Right kidney (tissue), 9 donors: ENCODE measurements at places on chromosomes 13 and 19.

DNA sequence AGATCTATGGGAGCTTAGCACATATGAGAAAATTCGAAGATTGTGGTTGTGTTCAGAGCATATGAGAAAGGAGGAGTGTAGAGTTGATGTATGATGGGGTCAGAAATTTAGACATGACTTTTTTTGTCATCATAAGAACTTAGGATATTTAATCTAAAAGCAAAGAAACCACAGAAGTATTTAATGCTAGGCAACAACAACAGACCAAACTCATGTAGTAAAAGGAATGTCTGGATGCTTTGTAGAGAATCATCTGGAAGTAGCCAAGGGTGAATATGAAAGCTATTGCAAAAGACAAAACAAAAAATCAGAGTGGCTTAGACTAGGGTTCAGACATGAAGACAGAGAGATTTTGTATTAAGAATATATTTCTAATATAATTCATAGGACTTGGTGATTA lies 190.3 kb downstream of the SLITRK1 start:
- no peak for DNase-seq

- DNase-seq, result peak; percentile 68
Observed at GRCh38 chr19:5578097-5578846, 10.5 kb upstream of the TINCR start.

DNA sequence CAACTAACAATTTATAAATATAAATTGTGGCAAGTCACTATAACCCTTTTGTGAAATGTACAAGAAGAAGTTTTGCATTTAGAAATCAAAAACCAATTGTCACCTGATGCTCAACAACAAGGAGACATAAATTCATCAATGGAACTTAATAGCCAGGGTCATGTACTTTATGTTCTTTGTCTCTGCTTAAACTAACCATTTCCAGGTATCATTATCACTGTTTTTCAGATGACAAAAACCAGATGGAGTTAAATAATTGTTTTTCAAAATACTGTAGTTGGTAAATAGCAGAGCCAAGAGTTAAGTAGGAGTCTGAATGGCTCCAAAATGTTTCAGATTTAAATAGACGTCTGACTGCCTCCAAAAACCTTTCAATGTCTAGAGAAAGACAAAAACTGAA lies 72.3 kb upstream of the MAB21L1 start:
- no peak for DNase-seq

GRCh38 chr13:113267642-113268405 lies 29.2 kb upstream of the LAMP1 start:
- no peak for DNase-seq

- no peak for DNase-seq
Observed at GRCh38 chr19:20388706-20389225, 176.8 kb downstream of the ZNF737 start.

GRCh38 chr13:74048756-74049155 lies 85.4 kb downstream of the KLF12 start:
- DNase-seq, result no peak

- no peak for DNase-seq
Observed at GRCh38 chr13:33536601-33537000, 251.0 kb upstream of the STARD13 start.

DNA sequence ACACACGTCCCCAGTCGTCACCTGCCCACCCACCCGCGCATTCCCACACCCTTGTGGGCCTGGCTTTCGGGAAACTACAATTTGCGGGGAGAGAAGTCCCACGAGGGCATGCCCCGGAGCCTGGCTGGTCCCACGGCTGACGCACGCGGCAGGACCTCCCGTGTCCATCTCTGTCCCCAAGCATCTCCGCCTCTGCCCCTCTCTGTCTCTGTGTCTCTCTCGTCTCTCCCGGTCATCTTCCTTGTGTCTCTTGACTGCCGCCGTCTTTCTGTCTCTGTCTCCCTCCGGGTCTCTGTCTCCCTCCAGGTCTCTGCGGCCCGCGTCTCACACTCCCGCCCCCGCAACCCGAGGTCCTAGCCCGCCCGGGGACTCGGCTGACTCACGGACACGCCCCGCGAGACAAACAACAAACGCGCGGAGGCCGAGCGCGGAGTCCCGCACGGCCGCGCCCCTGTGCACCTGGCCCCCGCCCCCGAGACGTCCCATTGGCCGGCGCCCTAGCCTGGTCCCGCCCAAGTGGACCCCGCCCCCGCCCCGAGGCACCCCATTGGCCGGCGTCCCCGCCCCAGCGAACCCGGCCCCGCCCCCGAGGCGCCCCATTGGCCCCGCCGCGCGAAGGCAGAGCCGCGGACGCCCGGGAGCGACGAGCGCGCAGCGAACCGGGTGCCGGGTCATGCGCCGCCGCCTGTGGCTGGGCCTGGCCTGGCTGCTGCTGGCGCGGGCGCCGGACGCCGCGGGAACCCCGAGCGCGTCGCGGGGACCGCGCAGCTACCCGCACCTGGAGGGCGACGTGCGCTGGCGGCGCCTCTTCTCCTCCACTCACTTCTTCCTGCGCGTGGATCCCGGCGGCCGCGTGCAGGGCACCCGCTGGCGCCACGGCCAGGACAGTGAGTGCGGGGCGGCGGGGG lies at the start of gene FGF22:
Gene FGF22, plus strand, starts transcription at position 627 of the 908 bp plus-strand sequence. Its CDS starts 47 bp downstream, at position 674.
- DNase-seq, result peak; percentile 68

DNA sequence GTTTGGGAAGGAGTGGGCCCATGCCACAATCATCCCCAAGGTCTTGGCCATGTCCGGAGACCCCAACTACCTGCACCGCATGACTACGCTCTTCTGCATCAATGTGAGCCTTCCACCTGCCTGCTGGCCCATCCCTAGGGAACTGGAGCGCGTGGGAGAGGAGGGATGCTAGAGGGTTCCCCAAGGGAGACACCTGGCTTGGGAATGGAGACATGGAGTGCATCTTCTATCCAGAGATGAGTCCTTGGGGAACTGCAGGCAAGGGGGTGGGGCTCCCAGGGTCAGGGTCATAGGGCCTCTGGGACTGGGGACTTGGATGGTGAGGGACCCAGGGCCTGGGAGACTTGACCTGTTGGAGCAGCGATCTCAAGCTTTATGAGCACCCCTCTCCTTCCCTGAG lies 31.2 kb downstream of the PPP2R1A start:
- DNase-seq, result no peak

- no peak for DNase-seq
Observed at GRCh38 chr13:50393628-50394027, 378.4 kb downstream of the KCNRG start.

GRCh38 chr13:39149896-39150295 lies 111.6 kb downstream of the NHLRC3 start:
- no peak for DNase-seq

- no peak for DNase-seq
Observed at GRCh38 chr19:16381756-16382401, 57.3 kb downstream of the KLF2 start.

DNA sequence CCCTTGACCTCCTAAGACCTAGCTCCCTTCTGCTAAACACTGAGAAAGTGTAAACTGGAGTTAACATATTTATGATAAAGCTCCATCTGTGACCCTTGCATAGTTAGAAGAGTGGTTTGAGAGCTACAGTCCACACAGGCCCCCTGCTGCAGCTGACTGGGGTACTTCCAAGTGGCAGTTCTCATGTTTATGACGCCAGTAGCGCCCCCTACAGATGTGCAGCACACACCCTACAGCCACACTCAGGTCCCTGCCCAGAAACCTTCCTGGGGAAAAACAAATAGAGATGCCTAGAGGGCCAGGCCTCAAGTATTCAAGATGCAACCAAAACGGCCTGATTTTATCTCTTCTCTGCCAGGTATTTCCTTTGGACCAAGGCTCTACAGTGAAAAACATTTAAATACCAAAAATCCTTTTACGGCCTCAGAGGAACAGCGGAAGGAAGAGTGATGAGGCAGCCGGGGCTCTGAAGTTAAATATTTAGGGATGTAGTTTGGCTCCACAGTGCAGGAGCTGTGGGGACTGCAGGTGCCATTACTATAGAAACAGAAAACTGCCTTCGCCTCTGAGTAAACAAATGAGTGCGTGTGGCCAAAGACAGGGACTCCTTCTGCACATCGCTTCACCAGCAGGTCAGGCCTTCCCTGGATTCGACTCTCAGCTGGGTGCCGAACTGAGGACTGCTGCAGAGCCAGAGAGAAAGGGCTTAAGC lies 553.1 kb downstream of the EFNB2 start:
- DNase-seq, result no peak

DNA sequence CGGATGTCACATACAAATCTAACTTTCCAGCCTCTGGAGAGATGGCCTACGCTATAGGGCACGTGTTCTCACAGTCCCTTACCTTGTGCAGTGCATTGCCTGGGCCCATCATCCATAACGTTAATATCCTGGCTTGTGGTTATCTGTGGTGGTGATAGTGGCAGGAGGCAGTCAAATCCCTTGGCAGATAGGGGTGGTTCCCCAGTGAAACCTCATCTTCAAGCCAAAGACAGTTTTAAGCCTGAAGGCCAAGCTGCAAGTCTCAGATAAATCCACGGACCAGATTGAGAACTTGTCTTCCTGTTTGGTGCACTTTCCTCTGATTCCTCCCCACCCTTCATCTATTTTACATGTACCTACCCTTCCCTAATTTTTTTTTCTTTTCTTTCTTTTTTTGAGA lies 4.3 kb upstream of the FBXO17 start:
- DNase-seq, result no peak

GRCh38 chr13:108993346-108993745 lies 363.9 kb downstream of the MYO16 start:
- DNase-seq, result no peak

DNA sequence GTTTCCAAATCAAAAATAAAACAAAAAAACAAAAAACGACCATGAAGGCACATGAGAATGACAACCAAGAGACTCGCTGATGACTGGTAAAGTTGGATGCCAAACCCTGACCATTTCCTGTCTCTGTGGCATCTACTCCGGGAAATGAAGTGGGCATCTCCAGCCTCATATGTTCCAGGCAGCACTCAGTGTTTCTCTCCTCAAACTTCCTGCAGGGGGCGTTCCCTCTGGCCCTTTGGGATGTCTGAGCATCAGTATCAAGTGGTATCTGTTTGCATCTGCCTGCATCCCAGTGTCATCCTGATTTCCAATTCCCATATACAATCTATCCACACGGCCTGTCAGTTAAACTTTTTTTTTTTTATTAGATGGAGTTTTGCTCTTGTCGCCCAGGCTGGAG lies 9.8 kb upstream of the SIGLEC12 start:
- no peak for DNase-seq

DNA sequence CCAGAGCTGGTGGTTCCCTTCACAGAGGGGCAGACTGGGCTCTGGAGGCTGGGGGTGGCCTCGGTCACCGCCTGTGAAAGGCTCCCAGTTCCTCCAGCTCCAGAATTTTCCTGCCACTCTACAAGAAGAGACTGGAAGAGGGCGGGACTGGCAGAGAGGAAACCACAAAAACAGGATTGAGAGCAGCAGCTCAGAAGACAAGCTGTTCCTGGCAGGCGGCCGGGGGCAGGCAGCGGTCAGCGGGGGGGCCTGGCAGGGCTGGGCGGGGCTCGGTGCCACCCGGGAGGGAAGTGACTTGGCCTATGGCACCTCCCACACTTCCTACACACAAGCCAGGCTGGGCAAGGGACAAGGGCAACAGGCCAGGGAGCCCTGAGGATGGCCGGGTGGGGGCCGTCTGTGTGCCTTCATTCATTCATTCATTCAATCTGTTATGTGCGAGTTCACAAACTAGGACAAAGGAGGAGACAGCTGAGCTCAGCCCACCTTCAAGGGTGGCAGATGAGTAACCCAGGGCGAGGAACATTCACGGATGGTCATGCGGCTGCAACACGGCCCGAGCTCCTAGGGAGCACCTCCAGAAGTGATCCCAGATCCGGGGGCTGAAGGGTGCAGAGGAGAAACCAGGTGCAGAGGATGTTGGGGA lies 16.9 kb upstream of the BTBD2 start:
- DNase-seq, result peak; percentile 60

- no peak for DNase-seq
Observed at GRCh38 chr13:40232311-40233040, 434.0 kb downstream of the FOXO1 start.

GRCh38 chr19:43789029-43789428 lies 8.3 kb upstream of the KCNN4 start:
- DNase-seq, result no peak

DNA sequence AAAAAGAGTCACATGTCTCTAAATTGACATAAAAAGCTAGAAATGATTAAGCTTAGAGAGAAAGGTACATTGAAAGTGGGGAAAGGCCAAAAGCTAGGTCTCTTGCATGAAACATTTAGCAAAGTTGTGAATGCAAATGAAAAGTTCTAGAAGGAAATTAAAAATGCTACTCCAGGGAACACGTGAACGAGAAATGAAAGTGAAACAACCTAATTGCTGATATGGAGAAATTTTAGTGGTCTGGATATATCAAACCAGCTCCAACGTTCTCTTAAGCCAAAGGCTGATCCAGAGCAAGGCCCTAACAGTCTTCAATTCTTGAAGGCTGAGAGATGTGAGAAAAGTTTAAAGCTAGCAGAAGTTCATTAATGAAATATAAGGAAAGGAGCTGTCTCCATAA lies 419.8 kb downstream of the SLITRK6 start:
- no peak for DNase-seq
